ENCODE measurements at places on chromosomes 2 and 18. TPM values are rescaled to one million over a fixed set of nuclear protein-coding genes. Genes with fewer than 3 reads are reported as not detected.

- peaks cover 19% of the 10 kb centered on the region for H3K4me1 ChIP-seq
- peaks cover 43% of the 10 kb centered on the region for H3K27me3 ChIP-seq
- no peak overlapping the region for H3K27ac ChIP-seq
Observed at GRCh38 chr2:218832081-218832480, 478 bp upstream of the PRKAG3 start.

GRCh38 chr2:145015561-145015960 lies 495.6 kb upstream of the ZEB2 start:
- no peak for DNase-seq
- H3K36me3 ChIP-seq, result no peaks in the 10 kb centered on the region
- no peak overlapping the region for H3K4me3 ChIP-seq

NT5DC4 gene
- total RNA-seq, result not detected

RAPGEF4 gene
- total RNA-seq, result 0.14 TPM

HNRNPLL gene
- 47.4 TPM for total RNA-seq

TMEM178A gene
- 0.24 TPM for total RNA-seq

- H3K36me3 ChIP-seq, result no peaks in the 10 kb centered on the region
- DNase-seq, result peak; percentile 27
- H3K27me3 ChIP-seq, result peaks cover 9% of the 10 kb centered on the region
- peaks cover 24% of the 10 kb centered on the region for H3K4me1 ChIP-seq
- no peak overlapping the region for H3K4me3 ChIP-seq
- H3K27ac ChIP-seq, result no peak overlapping the region
Observed at GRCh38 chr2:10006236-10007161, 36.9 kb upstream of the KLF11 start.

GRCh38 chr2:105744909-105745853 lies at the start of gene NCK2:
Gene NCK2 (plus strand): TSS chr2:105744912. CDS start chr2:105855064, 110,152 bp downstream.
- peaks cover 7% of the 10 kb centered on the region for H3K27me3 ChIP-seq
- DNase-seq, result no peak
- H3K4me1 ChIP-seq, result peaks cover 53% of the 10 kb centered on the region
- H3K4me3 ChIP-seq, result peak within 1 kb of the TSS; percentile 92
- H3K27ac ChIP-seq, result peak within 1 kb of the TSS; percentile 71

DNA sequence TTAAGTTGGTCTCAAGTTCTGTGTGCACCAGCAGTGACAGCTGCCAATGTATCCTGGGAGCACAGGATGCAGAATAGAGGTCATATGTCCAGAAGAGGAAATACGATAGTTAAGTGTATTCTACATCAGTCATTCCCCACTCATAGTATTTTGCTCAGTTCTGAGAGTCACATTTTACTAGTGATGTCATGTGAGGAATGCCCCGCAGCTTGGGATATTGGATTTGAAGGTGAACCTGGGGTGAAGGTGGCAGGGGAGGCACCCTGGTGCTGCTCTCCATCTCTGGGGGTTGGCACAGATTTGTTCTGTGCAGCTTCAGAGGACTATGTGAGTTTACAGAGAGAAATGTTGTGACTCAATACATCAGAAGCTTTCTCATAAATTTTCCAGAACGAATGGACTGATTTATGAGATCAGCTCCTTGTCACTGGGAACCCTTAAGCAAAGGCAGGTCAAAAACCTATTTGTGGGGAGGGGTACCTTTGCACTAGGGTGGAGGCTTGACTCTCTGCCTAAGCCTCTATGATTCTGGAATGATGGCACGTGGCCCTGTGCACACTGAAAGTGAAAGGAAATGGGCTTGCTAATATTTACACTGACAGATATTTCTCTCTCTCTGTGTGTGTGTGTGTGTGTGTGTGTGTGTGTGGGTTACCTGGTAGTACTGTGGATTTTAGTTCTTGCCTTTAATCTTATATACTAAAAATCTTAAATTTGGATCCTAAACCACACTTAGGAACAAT lies 95.9 kb downstream of the NEB start:
- peaks cover 10% of the 10 kb centered on the region for H3K4me1 ChIP-seq
- H3K4me3 ChIP-seq, result peak overlapping the region; percentile 72
- DNase-seq, result no peak
- no peak overlapping the region for H3K27ac ChIP-seq
- peaks cover 5% of the 10 kb centered on the region for H3K27me3 ChIP-seq

DNA sequence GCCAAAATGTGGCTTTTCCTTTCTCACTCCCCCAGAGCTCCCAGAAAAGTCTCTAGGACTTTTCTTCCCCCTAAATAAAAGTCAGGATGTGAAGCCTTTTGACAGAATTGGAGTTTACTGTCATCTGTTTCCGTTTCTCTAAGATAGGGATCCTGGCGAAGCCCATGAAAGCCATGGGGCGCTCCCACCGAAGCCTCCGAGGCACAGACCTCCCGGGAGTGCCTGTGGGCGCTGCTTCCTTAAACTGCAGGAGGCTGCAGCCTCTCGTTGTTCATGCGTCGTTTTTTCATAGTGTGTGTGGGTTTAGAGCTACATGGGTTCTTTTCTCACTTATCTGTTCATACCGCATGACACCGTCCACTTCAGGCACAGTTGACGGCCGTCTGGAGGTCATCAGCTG lies 56.8 kb downstream of the ASAP2 start:
- DNase-seq, result no peak
- peaks cover 79% of the 10 kb centered on the region for H3K4me1 ChIP-seq

HTR2B gene
- not detected for total RNA-seq

- no peaks in the 10 kb centered on the region for H3K4me1 ChIP-seq
- DNase-seq, result no peak
- no peaks in the 10 kb centered on the region for H3K36me3 ChIP-seq
- H3K27me3 ChIP-seq, result peaks cover 6% of the 10 kb centered on the region
- H3K27ac ChIP-seq, result no peak overlapping the region
- no peak overlapping the region for H3K4me3 ChIP-seq
Observed at GRCh38 chr2:23249348-23249747, 135.6 kb upstream of the KLHL29 start.

DNA sequence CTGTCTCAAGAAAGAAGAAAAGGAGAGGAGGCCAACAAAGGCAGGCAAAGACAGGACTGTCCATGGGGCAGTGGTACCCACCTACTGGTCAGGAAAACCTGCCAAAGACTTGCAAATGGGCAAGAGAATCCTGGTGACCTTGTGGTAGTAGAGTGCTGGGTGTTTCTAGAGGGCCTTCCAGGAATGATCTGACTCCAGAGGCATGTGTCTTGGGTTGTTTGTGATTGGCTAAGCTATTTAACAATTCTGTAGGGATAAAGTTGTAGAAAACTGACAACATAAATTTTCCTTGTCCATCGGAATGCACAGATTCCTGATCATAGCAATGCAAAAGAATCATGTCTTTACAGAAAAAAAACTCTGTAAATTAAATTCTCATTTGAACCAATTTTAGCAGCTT lies 68.5 kb upstream of the ZNF532 start:
- no peaks in the 10 kb centered on the region for H3K36me3 ChIP-seq
- DNase-seq, result no peak
- H3K4me3 ChIP-seq, result no peak overlapping the region
- peaks cover 22% of the 10 kb centered on the region for H3K4me1 ChIP-seq
- peaks cover 5% of the 10 kb centered on the region for H3K27me3 ChIP-seq

GRCh38 chr2:197869501-197870111 lies 65.2 kb downstream of the PLCL1 start:
- no peak for DNase-seq
- H3K4me3 ChIP-seq, result no peak overlapping the region
- no peaks in the 10 kb centered on the region for H3K36me3 ChIP-seq
- no peaks in the 10 kb centered on the region for H3K27me3 ChIP-seq
- H3K27ac ChIP-seq, result no peak overlapping the region

- no peaks in the 10 kb centered on the region for H3K36me3 ChIP-seq
- DNase-seq, result peak; percentile 54
- H3K4me1 ChIP-seq, result peaks cover 49% of the 10 kb centered on the region
- H3K4me3 ChIP-seq, result no peak overlapping the region
- no peaks in the 10 kb centered on the region for H3K27me3 ChIP-seq
Observed at GRCh38 chr2:180124273-180125139, 117.4 kb upstream of the CWC22 start.

DNA sequence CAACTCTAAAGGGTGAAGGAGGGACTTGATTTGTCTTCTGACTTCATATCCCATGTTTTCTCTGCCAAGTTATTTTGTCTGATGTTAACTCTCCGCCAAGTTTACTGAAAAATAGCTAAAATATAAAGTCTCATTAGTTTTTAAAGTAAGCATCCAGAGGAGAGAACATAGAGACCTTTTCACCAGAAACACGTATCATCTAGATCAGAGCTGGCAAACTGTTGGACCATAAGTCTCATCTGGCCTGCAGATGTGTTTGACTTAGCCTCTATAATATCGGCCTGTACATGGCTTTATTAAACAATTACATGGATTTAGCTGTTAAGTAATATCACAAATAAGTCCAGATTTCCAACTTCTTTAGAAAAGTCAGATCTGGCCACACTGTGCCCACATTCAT lies 182.6 kb downstream of the PLCL1 start:
- no peak overlapping the region for H3K4me3 ChIP-seq
- no peak overlapping the region for H3K27ac ChIP-seq
- no peaks in the 10 kb centered on the region for H3K4me1 ChIP-seq
- no peak for DNase-seq
- H3K27me3 ChIP-seq, result no peaks in the 10 kb centered on the region
- no peaks in the 10 kb centered on the region for H3K36me3 ChIP-seq

- H3K4me3 ChIP-seq, result no peak overlapping the region
- H3K4me1 ChIP-seq, result no peaks in the 10 kb centered on the region
- H3K27ac ChIP-seq, result no peak overlapping the region
- no peaks in the 10 kb centered on the region for H3K27me3 ChIP-seq
- DNase-seq, result no peak
Observed at GRCh38 chr18:32454593-32454992, 16.1 kb downstream of the GAREM1 start.

- peak overlapping the region; percentile 77 for H3K4me3 ChIP-seq
- H3K4me1 ChIP-seq, result peaks cover 41% of the 10 kb centered on the region
- H3K36me3 ChIP-seq, result peaks cover 4% of the 10 kb centered on the region
- peaks cover 5% of the 10 kb centered on the region for H3K27me3 ChIP-seq
Observed at GRCh38 chr2:127086990-127087790, 19.8 kb downstream of the BIN1 start.

ZC3H8 gene
- 3.4 TPM for total RNA-seq

TRIM43 gene
- not detected for total RNA-seq

FAM228A gene
- total RNA-seq, result not detected

DNA sequence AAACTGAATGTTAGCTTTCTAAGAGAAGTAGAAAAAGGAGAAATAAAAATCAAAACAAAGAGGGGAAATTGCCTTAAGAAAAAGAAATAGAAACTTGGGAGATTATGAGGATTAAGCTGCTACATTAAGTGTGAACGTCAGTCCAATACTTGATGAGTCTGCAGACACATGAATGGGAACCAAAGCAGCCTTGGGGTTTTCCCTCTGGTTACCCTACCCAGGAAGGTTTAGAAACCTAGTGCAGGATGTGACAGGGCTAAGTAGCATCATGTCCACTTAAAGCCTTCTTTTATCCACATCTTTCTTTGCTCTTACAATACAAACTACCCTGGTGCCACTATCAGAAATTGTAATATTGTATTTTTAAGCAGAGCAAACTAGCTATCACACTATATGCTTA lies 22.3 kb downstream of the SLC35F5 start:
- DNase-seq, result no peak
- H3K27me3 ChIP-seq, result no peaks in the 10 kb centered on the region

- H3K4me3 ChIP-seq, result no peak overlapping the region
- H3K36me3 ChIP-seq, result no peaks in the 10 kb centered on the region
- no peak for DNase-seq
- no peaks in the 10 kb centered on the region for H3K4me1 ChIP-seq
- peaks cover 16% of the 10 kb centered on the region for H3K27me3 ChIP-seq
- no peak overlapping the region for H3K27ac ChIP-seq
Observed at GRCh38 chr2:122166820-122167219, 411.4 kb downstream of the TSN start.

GRCh38 chr2:149042881-149043280 lies 4.4 kb downstream of the LYPD6B start:
- peak overlapping the region; percentile 39 for H3K27ac ChIP-seq
- H3K4me1 ChIP-seq, result peaks cover 47% of the 10 kb centered on the region
- H3K4me3 ChIP-seq, result peak overlapping the region; percentile 52
- peaks cover 30% of the 10 kb centered on the region for H3K36me3 ChIP-seq

- H3K36me3 ChIP-seq, result peaks cover 24% of the 10 kb centered on the region
- H3K4me1 ChIP-seq, result peaks cover 63% of the 10 kb centered on the region
- no peak overlapping the region for H3K4me3 ChIP-seq
- peaks cover 1% of the 10 kb centered on the region for H3K27me3 ChIP-seq
- DNase-seq, result no peak
Observed at GRCh38 chr2:47040651-47041050, 114.5 kb downstream of the STPG4 start.

OR6B2 gene
- total RNA-seq, result not detected

ILKAP gene
- 28.7 TPM for total RNA-seq

VIT gene
- 6.2 TPM for total RNA-seq

VAMP5 gene
- total RNA-seq, result 99.1 TPM

TUBA3D gene
- not detected for total RNA-seq

RPRM gene
- not detected for total RNA-seq

- peak overlapping the region; percentile 82 for H3K4me3 ChIP-seq
- H3K27me3 ChIP-seq, result no peaks in the 10 kb centered on the region
- peak; percentile 73 for DNase-seq
- no peaks in the 10 kb centered on the region for H3K36me3 ChIP-seq
Observed at GRCh38 chr2:1055014-1055595, 104.5 kb downstream of the SNTG2 start.

NBEAL1 gene
- 19.8 TPM for total RNA-seq

- H3K4me1 ChIP-seq, result peaks cover 39% of the 10 kb centered on the region
- H3K27ac ChIP-seq, result no peak overlapping the region
- peak; percentile 51 for DNase-seq
- H3K27me3 ChIP-seq, result peaks cover 31% of the 10 kb centered on the region
- no peaks in the 10 kb centered on the region for H3K36me3 ChIP-seq
- no peak overlapping the region for H3K4me3 ChIP-seq
Observed at GRCh38 chr2:111705711-111706336, 178.2 kb downstream of the ANAPC1 start.

PTPRN gene
- 8.6 TPM for total RNA-seq

DNA sequence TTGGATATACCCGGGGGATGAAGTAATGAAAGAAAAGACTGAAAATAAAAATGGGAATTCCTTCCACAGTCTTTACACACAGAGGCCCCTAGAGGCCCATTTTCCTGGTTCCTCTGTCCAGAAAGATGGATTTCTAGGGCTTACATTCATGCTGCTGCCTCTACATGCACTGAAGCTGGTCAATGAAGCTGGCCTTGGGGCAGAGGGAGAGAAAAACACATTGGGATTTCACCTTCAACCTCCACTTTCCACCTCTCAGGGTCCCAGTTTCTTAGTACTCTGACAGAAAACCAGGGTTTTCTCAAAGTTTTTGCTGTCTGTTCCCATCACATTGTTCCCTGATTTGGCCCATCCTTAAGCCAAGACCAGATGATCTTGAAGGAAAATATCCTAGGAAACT lies 154.6 kb upstream of the ZSWIM2 start:
- no peak overlapping the region for H3K4me3 ChIP-seq
- no peaks in the 10 kb centered on the region for H3K4me1 ChIP-seq
- no peaks in the 10 kb centered on the region for H3K27me3 ChIP-seq
- no peak for DNase-seq
- H3K36me3 ChIP-seq, result no peaks in the 10 kb centered on the region

GRCh38 chr2:217512259-217512658 lies 490.5 kb downstream of the TNS1 start:
- no peak overlapping the region for H3K27ac ChIP-seq
- DNase-seq, result no peak
- no peak overlapping the region for H3K4me3 ChIP-seq
- H3K36me3 ChIP-seq, result no peaks in the 10 kb centered on the region

- H3K27me3 ChIP-seq, result no peaks in the 10 kb centered on the region
- H3K36me3 ChIP-seq, result no peaks in the 10 kb centered on the region
- H3K27ac ChIP-seq, result no peak overlapping the region
- no peaks in the 10 kb centered on the region for H3K4me1 ChIP-seq
- DNase-seq, result no peak
- no peak overlapping the region for H3K4me3 ChIP-seq
Observed at GRCh38 chr18:43012951-43013350, 102.5 kb downstream of the RIT2 start.
